ENCODE measurements at places on chromosomes 6 and 20. TPM values are rescaled to one million over a fixed set of nuclear protein-coding genes. Genes with fewer than 3 reads are reported as not detected.

The AVP gene
- not detected for total RNA-seq

The MYH7B gene
- 0.11 TPM for total RNA-seq

The BPI gene
- total RNA-seq = not detected

The KCNK16 gene
- not detected for total RNA-seq

DNA sequence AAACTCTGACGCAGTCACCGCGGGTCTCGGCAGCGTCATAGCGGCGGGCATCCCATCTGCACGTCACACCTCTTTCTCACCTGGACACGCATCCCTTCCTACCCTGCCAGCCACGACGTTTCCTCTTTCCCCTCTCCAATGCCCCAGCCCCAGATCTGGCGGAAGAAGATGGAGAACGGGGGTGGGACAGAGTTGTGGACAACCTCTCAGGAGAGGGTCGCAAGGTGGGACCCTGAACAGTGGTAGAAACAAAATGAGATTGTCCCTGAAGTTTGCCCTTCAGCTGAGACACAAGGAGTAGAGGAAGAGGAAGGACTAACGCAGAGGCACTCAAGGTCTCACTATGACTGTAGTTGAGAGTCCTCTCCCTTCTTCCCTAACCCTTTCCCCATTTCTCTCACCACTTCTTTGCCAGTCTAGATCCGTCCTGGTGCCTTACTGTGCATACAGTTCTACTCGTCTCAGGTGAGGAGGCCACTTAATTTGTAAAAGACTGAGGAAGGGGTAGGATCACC lies 562 bp downstream of the TRIM39 start:
- DNase-seq = peak; percentile 64

DNA sequence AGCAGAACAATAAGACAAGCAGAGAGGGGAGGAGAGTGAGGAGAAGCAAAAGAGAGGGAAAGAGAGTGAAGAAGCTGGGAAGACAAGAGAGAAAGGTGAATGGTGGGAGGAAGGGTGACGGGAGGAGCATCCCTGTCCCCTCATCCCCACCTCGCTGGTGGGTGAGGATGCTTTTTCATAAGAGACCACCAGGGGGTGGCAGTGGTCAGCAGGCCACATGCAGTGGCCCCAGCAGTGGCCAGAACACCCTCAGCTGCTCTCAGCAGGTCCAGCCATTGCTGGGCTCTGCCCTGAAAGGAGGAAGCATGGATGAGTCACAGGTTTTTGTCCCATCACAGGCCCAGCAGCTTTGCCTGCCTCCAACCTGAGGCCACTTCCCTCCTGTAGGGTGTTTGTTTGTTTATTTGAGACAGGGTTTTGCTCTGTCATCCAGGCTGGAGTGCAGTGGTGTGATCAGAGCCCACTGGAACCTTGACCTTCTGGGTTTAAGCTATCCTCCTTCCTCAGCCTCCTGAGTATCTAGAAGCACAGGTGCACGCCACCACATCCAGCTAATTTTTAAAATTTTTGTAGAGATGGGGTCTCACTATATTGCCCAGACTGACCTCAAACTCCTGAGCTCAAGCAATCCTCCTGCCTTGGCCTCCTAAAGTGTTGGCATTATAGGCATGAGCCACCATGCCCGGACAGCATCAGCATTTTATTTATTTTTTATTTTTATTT lies 24.0 kb downstream of the FGD2 start:
- peak; percentile 45 for DNase-seq

DNA sequence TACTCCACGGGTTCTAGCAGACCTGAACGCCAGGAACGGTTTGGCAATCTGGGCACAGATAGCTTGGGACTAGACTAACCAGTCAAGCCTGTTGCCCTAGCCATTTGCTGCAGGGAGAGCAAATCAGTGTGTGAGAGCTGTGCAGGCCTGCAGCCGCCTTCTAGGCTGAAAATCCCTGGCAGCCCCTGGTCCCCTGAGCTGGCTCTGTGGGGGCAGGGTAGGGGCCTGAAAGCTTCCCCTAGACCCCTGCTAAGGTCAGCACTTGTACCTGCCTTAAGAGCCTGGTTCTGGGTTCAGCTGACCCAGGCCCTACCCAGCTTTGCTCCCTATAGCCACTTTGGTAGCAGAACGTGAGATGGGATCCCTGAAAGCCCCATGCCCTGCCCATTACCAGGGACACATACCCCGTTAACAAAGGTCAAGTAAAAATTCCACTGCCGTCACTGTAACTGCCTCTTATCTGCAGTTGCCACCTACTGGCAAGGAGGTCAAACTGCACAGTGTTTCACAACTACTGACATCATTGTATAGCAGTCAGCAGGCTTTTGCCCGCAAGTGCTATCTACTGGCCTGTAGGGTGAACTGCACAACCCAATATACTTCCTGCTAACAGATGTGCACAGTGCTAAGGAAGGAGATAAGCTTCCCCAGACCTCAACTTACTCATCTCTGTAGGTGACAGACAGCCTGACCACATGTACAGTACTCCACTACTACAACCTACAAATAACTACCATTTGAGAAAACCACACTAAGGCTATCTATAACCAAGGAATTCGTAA lies 95.1 kb upstream of the OLIG3 start:
- DNase-seq = peak; percentile 28

DNA sequence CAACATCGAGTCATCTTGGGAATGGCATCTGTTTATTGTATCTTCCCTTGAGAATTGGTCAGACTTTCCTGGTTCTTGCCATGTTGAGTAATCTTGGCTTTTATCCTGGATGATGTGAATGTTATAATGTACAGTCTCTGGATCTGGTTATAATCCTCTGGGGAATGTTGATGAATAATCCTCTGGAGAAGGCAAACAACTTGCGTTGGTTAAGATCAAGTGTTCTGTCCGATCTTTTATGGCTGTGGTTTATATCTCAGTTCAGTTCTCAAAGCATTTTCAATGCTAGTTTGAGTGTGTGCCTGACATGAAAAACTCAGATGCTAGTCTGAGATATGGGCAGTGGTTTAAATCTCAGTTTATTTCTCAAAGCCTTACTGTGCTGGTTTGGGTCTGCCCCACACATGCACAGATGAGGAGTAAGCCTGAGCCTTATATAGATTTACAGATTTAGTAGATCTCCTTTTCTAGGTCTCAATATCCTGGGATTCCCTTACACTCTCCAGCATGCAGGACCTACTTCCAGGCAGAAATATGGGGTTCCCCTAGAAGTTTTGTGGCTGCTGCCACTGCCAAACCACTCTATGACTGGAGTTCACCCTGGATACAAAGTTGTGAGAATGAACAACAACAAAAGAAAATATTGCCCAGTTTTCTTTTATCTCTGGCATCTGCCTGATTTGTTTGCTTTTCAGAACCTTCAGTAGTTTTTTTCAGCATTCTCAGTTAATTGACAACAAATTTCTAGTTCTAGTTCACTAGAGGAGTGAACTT lies 191.8 kb upstream of the MAN1A1 start:
- DNase-seq = peak; percentile 98

- peak; percentile 90 for DNase-seq
Measured at GRCh38 chr6:35342258-35343091, at the start of gene PPARD. Gene PPARD, plus strand, starts transcription at chr6:35342558. Its CDS starts 68,530 bp downstream, at chr6:35411088.

DNA sequence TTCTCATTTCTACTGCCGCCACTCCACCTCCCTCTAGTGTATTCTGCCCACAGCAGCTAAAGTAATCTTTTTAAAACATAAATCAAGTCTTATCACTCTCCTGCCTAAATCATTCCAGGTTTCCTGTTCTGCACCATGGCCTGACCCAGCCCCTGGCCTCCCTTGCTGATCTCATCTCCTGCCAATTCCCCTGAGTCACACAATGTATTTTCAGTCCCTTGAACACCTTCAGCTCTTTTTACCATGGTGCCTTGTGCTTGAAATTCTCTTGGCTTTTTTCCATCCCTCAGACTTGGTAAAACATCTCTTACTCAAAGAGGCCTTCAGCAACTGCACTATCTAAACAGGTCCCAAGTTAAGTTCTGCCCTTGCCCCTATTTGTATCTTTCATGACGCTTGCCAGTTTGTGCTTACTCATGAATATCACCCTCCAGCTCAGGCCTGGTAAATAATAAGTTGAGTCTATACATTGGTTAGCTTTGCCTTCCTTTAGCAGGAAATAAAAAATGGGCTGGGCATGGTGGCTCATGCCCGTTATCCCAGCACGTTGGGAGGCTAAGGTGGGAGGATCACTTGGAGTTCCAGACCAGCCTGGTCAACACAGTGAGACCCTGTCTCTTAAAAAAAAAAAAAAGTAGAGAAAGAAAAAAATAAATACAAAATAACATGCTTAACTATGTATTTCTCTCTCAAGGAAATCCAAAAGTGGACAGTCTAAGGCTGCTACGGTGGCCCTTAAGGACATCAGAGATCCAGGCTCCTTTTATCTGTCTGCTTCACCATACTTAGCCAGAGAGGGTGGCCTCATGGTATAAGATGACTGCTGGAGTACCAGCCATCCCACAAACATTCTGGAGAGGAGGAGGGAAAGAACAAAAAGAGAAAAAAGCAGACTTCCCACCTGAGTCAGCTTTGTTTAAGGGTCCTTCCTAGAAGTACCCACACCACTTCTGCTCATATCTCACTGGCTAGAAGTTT lies 62.2 kb downstream of the ARFGEF2 start:
- peak; percentile 83 for DNase-seq

DNA sequence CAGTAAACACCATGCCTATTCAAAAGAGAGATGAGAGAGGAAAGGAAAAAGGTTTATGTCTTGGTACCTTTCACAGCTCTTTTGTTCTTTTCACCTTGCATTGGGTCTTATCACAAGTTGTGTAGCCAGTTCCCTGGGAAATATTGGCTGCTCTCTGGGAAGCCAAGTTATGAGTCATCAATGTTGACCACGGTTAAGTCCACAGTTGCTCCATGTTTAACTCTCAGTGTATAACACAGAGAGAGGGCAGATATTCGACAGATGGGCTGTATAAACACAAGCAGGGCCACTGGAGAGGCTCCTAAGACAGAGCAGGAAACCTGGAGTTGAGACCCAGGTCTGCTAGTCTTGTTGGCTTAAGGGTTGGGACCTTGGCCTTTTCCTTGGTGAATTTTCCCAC lies 718.6 kb downstream of the QKI start:
- DNase-seq = no peak

- DNase-seq = no peak
Measured at GRCh38 chr20:24164360-24164759, 175.8 kb upstream of the GGTLC1 start.

DNA sequence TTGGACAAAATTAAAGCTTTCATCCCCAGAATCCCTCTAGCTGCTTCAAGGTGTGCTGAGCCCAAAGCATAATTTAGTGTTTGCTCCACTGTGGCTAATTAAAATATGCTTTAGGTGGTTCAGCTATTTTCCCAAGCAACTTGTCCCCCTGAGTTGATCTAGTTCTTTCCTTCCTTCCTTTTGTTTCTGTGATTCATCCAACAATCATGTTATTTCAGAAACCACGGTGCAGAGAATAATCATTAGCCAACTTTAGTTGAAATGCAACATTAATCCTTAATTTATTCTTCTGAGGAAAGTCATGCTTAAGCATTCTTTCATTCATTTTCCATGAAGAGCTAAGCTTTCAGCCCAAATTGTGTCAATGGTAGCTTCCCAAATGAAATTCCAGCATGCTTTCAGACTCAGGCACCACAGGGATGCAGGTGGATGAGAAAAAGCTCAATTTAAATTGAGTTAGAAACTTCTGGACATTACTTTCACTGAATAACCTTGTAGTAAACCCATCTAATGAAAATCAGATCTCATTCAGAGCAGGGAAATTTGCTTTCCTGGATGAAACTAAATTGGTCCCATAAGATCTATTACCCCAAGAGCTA lies 209.0 kb upstream of the NT5E start:
- DNase-seq = no peak

Data from foreskin keratinocyte (primary cell).